T follicular helper cell (primary cell): ENCODE measurements at places on chromosomes 12 and 14.

- DNase-seq: no peak
These were observed 1.1 kb downstream of the PDE3A start for GRCh38 chr12:20369305-20370013.

DNA sequence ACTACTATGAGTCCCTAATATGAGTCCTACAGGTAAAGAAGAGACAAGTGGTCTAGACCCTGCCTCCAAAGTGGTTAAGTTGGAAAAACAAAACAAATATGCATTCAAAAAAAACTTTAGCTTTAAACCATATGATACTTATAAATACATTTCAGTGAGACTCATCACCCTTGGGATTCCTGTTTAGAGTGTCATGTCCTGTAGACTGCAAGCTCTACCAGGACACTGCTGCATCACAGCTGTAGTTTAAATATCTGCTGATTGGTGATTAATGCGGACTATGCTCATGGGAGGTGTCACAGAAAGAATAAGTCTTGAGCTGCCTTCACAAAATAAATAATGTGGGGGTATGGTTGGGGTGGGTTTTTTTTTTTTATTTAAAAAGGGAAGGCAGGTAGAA lies 8.8 kb upstream of the LGR5 start:
- DNase-seq: no peak

GRCh38 chr12:63889721-63890509 lies 45.4 kb downstream of the SRGAP1 start:
- no peak for DNase-seq

GRCh38 chr14:103692159-103692558 lies 23.1 kb downstream of the XRCC3 start:
- DNase-seq: no peak

DNA sequence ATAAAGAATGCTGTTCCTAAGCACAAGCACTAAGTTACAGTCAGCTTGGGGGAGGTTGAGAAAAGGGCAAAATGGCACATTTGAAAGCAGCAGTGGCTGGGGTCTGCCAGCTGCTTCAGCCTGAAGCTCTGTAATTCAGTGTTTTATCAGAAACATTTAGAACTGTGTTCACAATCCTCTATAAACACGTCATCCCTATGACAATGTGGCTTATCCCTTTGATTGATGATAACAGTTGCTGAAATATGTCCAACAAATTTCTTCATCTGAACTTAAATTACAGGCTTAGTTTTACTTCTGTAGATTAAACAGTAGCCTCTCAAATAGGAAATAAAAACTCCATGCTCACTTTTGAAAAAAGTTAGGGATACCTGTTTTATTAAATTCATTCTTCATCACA lies 108.8 kb downstream of the VEZT start:
- no peak for DNase-seq

GRCh38 chr12:104694711-104695110 lies 238.0 kb downstream of the CHST11 start:
- no peak for DNase-seq

DNA sequence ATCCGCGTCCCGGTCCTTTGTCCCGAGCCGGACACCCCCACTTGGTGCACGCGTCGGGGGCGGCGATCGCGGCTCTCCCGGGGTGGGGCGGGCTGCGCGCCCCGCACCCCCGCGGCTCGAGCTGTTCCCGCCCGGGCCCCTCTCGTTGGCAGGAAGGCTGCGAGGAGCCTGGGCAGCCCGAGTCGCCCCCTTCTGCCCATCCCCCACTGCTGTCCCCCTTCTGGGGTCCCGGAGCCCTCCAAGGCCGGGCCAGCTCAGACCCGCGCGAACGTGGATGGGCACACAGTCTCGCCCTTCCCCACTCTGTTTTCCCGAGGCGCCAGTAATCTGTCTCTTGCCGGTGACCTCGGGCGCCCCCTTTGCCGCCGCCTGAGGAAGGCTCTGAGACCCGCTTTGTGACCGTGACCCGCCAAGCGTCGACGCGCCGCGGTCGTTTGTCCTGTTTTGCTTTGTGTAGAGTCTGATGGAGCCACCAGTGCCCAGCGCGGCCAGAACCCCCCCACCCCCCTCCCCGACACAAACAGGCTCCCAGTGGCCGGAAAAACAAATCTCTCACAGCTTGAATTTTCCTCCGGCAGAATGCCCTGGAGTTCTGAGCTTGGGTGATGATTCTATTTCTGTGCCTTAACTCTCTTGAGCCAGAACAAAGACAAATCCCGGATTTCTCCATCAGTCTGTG lies 610 bp downstream of the C14orf132 start:
- DNase-seq: no peak

DNA sequence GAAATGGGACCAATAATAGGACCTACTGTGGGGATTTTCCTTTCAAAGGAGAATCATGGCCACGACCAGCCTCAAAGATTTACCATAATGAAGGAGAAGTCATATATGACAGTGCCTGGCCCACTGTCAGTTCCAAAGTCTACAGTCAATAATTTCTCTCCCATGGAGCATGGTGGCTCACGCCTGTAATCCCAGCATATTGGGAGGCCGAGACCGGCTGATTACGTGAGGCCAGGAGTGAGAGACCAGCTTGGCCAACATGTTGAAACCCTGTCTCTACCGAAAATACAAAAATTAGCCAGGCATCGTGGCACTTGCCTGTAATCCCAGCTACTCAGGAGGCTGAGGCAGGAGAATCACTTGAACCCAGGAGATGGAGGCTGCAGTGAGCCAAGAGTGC lies 13.8 kb downstream of the IRF2BPL start:
- DNase-seq: no peak

DNA sequence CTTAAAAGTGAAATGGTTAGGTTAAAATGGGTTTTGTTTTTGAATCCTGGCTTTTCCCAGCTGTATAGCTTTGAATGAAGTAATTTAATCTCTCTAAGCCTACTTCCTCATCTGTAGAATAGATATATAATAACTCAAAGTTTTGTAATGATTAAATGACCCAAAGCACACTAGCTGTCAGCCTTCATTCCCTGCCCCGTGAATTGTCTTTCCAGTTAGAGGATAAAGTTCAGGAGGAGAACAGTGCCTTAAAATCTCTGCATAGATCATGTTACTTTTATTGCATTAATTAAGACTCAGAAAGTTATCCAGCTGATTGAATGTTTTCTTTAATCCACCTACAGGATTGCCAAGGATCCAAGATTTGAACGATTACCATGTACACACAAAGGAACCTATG lies 19.4 kb downstream of the FCF1 start:
- DNase-seq: no peak

DNA sequence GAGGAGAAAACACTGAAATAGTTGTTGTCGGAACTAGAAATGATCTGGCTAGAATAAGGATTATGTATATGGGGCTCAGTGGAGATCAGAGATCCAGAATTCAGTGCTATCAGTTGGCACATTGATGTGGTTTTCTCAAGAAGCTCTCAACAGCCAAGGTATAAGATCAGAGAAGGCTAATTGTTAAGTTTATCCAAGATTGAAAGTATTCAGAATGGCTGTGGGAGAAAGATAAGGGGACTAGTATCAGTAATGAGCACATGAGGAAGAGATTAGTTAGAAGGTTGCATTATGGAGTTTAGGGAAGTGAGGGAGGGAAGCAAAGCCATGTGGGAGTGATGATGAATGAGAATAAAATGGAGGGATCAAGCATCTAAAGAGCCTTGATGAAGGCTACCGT lies 128.1 kb upstream of the MIS18BP1 start:
- DNase-seq: no peak

DNA sequence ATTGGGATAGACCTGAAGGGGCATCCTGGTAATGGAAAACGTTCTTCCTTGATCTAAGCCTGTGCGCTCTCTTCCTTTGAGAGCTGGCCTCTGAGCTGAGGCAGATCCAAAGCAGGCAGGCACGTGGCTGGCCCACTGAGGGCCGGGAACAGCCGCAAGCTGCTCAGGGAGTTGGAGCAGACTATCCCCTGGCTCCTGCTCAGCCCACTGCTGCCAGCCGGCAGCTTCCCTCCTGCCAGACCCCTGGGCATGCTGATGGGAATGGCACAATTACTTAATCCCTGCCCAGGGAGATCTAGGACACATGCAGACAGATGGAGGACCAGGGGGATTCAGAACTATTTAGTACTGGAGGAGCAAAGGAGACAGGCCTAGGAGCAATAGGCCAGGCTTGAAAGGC lies 14.4 kb downstream of the NEUROD4 start:
- DNase-seq: no peak

- no peak for DNase-seq
These were observed 849 bp downstream of the KRT5 start for GRCh38 chr12:52519387-52519703.

DNA sequence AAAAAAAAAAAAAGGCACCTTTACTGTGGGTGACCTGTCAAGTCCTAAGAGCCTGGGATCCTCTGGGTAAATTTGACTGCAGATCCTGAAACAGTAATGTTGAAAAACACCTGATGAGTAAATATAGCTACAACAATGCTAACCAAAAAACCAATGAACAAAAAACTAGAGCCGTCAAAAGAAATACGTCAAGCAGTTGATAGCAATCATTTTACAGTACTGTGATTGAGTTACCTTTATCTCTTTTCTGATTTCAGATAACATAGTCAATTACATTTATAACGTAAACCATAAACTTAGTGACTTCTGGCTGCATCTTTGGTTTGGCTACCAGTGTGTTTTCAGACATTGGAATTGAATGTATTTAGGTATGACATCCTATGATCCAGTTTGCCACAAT lies 6.1 kb upstream of the TMED2 start:
- no peak for DNase-seq

GRCh38 chr14:61300754-61301153 lies 19.6 kb upstream of the TMEM30B start:
- DNase-seq: no peak

GRCh38 chr14:100765296-100765695 lies 38.6 kb downstream of the DLK1 start:
- DNase-seq: no peak

- no peak for DNase-seq
These were observed 286.4 kb downstream of the PCNX1 start for GRCh38 chr14:71193663-71194062.

- DNase-seq: no peak
These were observed 46.3 kb downstream of the STON2 start for GRCh38 chr14:81353691-81354323.

DNA sequence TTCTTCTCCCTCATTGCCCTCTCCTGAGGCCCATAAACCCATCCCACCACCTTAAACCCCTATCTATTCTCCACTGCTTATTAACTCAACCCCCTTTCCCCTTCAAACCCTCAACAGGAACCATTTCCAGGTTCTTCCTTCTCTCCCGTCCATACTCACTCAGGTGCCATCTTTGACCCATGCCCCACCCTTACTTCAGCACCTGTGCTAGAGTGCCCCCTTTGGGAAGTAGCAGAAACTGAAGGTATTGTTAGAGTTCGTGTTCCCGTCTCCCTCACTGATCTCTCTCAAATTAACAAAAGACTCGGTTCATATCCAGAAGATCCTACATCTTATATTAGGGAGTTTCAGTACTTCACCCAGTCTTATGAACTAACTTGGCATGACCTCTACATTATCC lies 86.6 kb downstream of the TMTC3 start:
- DNase-seq: no peak

DNA sequence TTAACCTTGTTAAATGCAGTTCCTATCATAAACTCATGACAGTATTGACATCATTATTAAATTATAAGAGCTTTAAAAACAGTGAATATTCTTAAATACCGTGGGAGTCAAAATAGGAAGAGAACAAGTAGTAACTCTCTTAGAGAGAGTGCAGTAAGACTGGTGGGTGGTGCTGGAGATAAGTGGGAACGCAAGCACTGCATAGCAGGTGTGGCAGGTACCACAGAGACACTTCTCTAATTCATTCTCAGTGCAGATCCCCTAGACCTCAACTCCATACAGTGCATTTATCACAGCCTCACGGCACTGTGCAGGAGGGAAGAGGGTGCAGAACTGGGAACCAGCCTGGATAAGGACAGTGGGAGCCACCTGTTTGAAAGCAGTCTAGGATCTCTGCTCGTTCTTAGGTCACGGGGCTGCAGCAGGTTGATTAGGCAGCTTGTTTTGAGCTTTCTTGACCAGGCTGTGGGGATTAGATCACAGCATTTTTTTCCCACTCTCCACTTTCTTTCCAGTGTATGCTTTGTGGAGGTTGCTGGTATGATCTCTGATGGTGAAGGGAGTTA lies 165.6 kb downstream of the PRKCH start:
- DNase-seq: no peak

GRCh38 chr12:50914872-50915484 lies 37.4 kb upstream of the HIGD1C start:
- DNase-seq: no peak

GRCh38 chr12:122423258-122424165 lies 1.0 kb upstream of the CLIP1 start:
- DNase-seq: no peak

DNA sequence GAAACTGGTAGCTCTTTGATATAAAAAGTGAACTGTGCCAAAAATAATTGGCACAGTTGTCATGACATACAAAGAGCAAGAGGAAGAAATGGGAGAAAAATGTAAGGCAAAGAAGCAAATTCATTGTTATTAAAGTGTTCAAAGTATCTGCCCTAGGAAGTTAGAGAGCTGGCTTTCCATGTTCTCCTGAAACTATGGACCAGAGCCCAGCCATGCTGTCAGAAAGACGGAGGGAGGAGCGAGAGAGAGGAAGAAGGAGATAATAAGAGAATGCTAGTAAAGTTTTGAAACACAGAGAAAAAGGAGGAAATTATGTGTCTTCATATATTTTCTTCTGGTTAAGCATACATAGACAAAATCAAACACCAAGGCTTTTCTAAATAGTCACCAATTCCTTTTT lies 78.1 kb upstream of the PELI2 start:
- no peak for DNase-seq

- DNase-seq: no peak
These were observed 2.5 kb upstream of the CPNE6 start for GRCh38 chr14:24068711-24069410.

DNA sequence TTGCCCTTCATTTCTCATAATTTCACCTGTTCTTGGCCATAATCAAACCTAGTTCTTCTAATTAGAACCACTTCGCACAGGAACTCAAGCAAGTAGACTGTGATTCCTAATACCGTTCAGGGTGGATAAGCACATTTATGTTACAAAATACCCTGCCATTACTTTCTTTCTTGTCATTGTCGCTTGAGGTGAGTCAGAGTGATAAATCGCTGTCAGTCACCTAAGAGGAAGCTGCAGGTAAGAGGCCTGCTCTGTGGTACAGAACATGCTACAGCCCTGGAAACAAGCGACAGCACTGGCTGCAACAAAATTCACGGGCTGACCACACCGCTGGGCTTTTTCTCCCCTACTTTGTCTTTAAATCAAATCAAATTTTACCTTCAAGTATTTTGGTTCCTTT lies 218.2 kb downstream of the ANO6 start:
- DNase-seq: no peak

- no peak for DNase-seq
These were observed 39.1 kb downstream of the TXNDC16 start for GRCh38 chr14:52513249-52513648.

- no peak for DNase-seq
These were observed 753 bp downstream of the ACRBP start for GRCh38 chr12:6646276-6647082.
